ENCODE measurements at places on chromosomes 6 and 20.

- no peak for DNase-seq
These were observed 137.3 kb downstream of the CCDC170 start for GRCh38 chr6:151630991-151631655.

GRCh38 chr20:61053889-61054288 lies 198.2 kb upstream of the CDH4 start:
- DNase-seq = no peak

GRCh38 chr6:125812394-125813292 lies 21.9 kb downstream of the NCOA7 start:
- DNase-seq = peak; percentile 86

DNA sequence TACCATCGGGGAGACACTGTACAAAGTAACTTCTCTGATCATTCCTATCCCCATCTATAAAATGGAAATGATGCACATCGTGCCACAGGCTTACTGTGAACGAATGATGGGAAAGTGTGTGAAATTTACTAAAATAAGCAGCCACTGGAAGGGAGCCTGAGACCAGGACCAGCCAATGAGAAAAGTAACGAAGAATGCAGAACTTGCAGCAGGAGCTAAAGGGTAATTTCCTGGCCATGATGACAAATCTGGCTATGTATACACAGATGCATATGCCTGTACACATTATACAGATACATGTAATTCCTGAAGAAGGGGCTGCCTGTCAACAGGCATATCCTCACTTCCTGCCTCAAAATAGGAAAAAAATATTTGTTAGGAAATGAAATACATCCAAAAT lies 47.4 kb downstream of the GMDS start:
- DNase-seq = no peak

GRCh38 chr6:130426066-130426721 lies 60.4 kb downstream of the TMEM200A start:
- DNase-seq = no peak
